ENCODE measurements at places on chromosomes 13 and 19. TPM values are rescaled to one million over a fixed set of nuclear protein-coding genes. Genes with fewer than 3 reads are reported as not detected.

The SMIM24 gene
- total RNA-seq, result not detected

The CALR3 gene
- not detected for total RNA-seq

The DOHH gene
- 8.2 TPM for total RNA-seq

The CCL25 gene
- not detected for total RNA-seq

The GRIN3B gene
- under 0.01 TPM for total RNA-seq

The PSG1 gene
- total RNA-seq, result not detected

The PSG3 gene
- not detected for total RNA-seq

The GSX1 gene
- total RNA-seq, result not detected

The F10 gene
- total RNA-seq, result 0.22 TPM

The VSIG10L gene
- total RNA-seq, result 2.4 TPM

The ZNF708 gene
- total RNA-seq, result 16.5 TPM

The SIGLEC14 gene
- total RNA-seq, result not detected

The TLE6 gene
- total RNA-seq, result not detected

The ZNF665 gene
- 16.9 TPM for total RNA-seq

The ADGRE1 gene
- total RNA-seq, result not detected

The C13orf42 gene
- total RNA-seq, result not detected

The CYP2A7 gene
- not detected for total RNA-seq

The MYH14 gene
- 30.6 TPM for total RNA-seq

The DACH1 gene
- total RNA-seq, result not detected

The NLRP9 gene
- not detected for total RNA-seq

The APC2 gene
- 0.22 TPM for total RNA-seq

The OR7D2 gene
- not detected for total RNA-seq

The ZNF492 gene
- 0.43 TPM for total RNA-seq

The NCR1 gene
- total RNA-seq, result not detected

The UBXN6 gene
- total RNA-seq, result 115 TPM

The THSD8 gene
- not detected for total RNA-seq

The LYL1 gene
- 3.1 TPM for total RNA-seq

The KLK10 gene
- total RNA-seq, result not detected

The PSG7 gene
- 0.76 TPM for total RNA-seq

The LRFN3 gene
- total RNA-seq, result 11.6 TPM

The CRB3 gene
- 0.65 TPM for total RNA-seq
